ENCODE measurements at places on chromosomes 1 and 21.

DNA sequence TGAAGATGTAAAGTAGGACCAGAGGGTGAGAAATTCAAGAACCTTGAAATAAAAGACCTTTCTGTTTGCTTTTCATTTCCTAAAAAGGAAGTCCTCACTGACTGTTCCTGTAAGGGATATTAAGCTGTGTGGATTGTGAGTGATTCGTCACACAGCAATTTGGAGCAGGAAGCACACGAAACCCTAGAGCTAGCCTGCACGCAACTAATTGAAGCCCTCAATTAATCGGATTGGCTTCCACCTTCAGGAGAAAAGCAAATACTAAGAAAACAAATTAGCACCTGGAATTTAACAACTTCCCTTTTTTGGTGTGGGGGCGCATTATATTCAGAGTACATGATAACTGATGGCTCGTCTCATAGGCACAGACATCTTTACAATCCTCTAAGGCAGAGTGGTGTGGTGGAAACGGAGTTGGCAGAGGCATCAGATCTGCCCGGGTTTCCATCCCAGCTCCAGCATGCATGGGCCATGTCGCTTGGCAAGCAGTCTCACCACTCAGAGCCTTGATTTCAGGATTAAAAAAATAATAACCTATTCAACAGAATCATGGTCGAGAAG, 95.2 kb downstream of the KCNJ15 start:
- peak; percentile 95 for DNase-seq

GRCh38 chr1:108560874-108561459, 1.1 kb downstream of the EEIG2 start:
- peak; percentile 79 for DNase-seq

GRCh38 chr1:95232646-95233318, 1.2 kb upstream of the RWDD3 start:
- no peak for DNase-seq

GRCh38 chr1:55048453-55049270, 9.3 kb downstream of the PCSK9 start:
- no peak for DNase-seq

GRCh38 chr21:15491100-15491499, 238.7 kb upstream of the USP25 start:
- no peak for DNase-seq

DNA sequence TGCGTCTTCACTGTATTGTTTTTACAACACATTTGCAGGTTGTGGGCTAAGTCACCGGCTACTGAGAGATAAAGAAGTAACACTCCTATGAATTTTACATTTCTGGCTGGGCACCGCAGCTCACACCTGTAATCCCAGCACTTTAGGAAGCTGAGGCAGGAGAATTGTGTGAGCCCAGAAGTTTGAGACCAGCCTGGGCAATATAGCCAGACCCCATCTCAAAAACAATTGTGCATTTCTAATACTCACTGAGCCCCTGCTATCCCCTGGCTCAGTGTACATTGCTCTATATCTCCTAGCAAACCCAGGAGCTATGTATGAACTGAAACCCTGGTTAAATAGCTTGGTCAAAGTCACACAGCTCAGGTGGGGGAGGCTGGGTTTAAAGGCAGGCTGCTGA, 108.7 kb downstream of the ZNF281 start:
- no peak for DNase-seq

DNA sequence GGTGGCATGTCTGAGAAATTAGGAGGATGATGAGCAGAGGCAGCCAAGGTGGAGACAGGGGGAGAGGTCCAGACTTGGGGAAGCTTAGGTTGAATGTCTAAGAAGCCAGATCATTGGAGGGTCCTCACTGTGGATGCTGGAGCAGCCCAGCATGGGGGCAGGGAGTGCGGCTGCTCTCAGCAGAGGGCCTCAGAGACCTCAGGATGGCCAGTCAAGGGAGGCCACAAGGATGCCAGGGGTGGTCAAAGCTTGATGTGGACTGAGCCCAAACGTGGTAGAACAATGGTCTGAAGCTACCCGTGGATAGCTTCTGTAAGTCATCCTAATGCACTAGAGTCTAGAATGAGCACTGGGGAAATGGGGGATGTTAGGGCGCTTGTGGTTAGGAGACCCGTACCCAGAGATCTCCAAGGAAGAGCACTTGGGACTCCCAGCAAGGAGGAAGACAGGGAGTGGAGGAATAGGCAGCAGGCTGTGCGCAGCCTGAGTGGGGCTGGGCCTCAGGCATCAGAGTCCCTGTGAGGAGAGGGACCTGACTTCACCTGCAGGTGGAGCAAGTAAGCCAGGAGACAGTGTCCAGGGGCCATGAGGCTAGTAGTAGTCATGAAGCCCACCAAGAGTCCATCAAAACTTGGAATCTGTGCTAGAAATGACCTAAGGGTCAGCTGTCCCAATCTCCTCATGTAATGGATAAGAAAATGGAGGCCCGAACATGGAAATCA, 4.3 kb upstream of the S100A9 start:
- DNase-seq = no peak

GRCh38 chr1:167663002-167663772, 33.2 kb downstream of the RCSD1 start:
- DNase-seq = peak; percentile 81

DNA sequence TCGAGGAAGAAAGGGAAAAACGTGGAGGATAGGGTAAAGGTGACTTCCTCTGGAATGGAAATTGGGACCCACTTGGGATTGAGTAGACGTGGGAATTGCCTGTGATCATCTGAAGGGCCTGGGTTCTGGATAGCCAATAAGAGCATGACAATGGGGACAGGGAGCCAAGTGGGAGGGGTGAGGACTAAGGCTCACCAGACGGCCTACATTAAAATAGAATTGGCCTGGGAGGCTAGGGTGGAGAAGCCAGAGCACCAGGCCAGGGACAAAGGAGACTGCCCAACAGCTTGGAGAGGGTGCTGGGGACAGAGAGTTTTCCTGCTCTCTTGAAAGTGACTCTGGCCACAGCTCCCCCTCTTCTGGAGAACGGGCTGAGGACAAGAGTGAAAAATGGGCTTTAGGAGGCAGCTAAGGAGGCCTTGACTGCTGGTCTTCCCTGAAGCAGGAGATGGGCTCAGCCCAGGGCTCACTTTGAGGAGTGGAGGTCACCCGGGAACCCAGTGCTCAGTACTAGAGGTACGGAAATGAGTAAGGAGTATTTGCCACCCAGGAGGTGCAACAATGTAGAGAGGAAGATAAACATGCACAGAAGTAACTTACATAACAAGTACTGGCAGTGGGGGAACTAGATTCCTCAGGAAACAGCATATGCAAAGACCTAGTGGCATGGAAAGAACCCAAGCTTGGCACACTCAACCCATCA, 18.8 kb downstream of the INKA2 start:
- DNase-seq = no peak

- no peak for DNase-seq
Observed at GRCh38 chr21:45354970-45355369, 50.0 kb upstream of the COL18A1 start.

DNA sequence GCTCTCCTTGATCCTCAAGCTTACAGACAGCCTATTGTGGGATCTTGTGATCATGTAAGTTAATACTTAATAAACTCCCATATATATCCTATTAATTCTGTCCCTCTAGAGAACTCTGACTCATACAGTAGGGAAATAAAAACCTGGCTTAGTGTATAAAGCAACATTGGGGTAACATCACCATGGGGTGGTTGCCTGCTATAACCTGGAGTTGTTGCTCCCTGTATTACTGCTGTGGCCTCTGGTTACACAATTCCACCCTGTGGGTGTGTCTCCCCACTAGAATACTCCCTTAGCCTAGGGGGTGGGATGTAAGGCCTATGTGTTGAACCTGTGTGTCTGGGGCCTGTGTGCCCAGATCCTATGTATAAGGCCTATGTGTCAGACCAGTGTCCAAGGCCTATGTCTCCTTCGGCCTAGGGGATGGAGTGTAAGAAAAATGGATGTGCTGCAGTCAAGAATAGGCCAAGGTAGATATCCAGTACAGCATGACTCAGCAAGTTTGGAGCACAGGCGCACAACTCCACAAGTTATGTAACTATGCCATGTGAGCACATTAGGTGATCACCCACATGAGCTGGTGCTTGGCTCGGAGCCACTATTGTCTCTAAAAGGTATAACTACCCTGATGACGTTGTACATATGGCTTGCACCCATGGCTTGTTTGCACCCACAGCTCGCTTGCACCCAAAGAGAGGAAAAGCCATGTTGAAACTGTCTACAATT, 96.8 kb upstream of the C1orf21 start:
- DNase-seq = no peak

GRCh38 chr1:228941666-228942065, 206.4 kb downstream of the RHOU start:
- no peak for DNase-seq

DNA sequence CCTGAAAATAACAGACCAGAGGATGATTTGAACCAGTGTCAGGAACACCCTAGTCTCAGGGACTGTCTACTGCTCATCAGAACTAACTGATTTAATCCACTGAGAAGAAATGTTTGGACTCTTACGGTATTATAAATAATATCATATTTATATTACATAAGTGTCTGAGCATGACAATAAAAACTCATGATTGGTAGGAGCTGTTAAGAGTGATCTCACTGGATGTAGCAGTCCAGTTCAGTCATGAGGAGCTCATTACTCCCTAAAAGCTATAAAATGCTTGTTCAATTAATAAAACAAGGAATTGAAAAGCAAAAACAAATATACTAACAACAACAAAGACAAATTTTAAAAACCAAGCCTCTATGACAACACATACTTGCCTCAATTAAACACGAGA, 68.8 kb upstream of the BCL9 start:
- no peak for DNase-seq

DNA sequence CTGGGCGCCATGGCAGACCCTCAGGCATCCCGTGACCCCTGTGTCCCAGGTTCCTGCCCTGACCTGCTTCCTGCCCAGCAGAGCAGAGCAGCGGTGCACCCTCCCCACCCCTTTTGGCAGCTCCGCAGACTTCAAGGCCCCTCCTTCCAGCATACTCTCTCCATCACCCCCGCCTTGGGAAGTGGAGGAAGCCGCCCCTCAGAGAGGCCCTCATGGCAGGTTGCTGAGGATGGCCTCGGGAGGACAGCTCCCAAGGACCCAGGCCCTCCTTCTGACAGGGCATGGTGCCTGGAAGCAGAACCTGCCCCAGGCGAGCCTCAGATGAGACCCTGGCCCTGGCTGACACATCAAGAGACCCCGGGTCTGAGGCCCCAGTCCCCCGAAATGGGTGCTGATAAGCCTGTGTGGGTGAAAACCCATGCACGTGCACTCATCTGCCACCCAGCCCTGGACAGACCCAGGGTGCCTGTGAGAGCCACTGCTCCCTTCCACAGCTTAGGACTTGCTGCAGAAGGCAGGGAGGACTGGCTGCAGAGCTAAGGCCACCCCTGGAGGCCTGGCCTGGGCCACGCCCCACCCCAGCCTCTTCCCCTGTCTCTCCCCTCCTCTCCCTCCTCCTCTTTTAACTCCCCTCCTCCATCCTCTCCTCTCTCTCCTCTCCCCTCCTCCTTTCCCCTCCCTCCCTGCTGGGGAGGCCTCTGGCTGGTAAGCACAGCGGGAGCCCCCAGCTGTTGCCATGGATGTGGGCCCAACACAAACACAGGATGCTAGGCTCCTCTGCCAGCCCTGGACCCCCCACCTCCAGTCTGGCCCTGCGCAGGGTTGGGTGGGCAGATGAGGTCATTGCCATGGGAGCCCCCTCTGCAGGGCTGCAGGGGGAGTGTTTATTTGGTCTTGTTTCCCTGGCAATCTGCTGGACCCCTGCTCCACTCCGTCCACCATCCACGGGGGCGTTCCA, 33.7 kb downstream of the WNT9A start:
- DNase-seq = no peak

GRCh38 chr1:20183035-20183434, 2.9 kb upstream of the UBXN10 start:
- no peak for DNase-seq

- DNase-seq = no peak
Observed at GRCh38 chr21:21530680-21531079, 532.5 kb downstream of the NCAM2 start.

DNA sequence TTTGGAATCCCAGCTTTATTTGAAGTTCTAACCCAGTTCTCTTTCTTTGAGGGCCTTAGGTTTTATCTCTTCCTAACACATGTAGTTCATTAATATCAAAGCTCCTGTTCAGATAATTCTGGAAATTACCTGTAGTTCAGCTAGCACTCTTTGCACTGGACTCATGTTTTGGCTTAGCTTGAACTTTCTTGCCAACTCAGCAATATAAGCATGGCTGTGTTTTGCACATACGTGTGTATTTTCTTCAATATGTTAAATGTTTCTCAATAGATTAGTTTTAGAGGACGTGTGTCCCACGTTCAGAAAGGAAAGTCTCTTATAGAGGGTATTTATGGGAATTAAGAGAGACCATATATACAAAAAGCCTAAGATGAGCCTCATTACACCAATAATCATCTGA, 271.8 kb upstream of the USP25 start:
- no peak for DNase-seq

DNA sequence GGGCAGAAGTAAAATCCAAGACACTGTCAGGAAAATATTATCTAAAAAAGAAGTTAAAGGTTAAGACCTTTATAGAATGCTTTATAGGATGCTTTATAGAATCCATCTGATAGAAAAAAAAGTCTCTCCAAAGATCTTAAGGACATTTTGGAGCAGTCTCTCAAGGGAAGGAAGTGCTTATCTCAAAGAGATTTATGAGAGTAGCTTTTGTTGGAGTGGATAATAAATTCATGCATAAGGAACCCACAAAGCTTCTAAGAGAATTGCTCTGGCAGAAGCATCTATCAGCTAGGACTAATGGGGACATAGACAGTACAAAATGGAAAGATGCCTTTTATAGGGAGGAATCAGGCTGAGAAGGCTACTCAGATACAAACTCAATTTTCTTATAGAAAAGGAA, 12.9 kb upstream of the CAP1 start:
- DNase-seq = no peak

GRCh38 chr1:184019069-184019468, 18.5 kb downstream of the COLGALT2 start:
- no peak for DNase-seq

DNA sequence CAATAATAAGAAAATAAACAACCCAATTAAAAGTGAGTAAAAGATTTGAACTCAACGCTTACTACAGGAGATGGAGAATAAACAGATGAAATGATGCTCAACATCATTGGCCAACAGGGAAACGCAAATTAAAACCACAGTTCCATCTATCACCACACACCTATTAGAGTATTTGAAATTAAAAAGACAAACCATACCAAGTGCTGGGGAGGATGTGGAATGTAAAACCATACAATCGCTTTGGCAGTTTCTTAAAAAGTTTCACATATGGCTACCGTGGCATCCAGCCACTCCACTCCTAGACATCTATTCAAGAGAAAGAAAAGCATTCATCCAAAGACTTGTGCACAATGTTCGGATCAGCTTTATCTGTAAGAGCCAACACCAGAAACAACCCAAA, 1.3 kb upstream of the LRRC3 start:
- no peak for DNase-seq

- DNase-seq = no peak
Observed at GRCh38 chr1:116988248-116988647, 13.3 kb upstream of the CD101 start.
